Effector CD8-positive, alpha-beta T cell (primary cell): ENCODE measurements at places on chromosomes 2 and 18.

DNA sequence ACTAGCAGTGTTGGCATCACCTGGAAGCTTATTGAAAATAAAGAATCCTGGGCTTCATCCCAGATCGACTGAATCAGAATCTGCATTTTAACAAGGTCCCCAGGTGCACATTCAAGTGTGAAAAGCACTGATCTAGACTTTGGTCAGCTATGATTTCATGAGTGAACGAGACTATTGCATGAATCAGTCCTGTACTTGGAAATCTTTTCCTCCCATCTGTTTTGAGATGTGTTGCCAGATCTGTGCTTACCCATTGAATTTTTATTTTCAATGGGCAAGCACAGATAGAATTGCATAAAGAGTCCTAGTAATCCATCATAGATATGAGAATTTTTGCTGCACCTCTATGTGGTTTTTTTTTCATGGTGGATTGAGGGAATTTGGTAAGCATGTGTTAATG lies 64.0 kb downstream of the PMS1 start:
- no peak for DNase-seq

- no peak for DNase-seq
Measured at GRCh38 chr2:162890690-162891311, 52.2 kb upstream of the KCNH7 start.

GRCh38 chr2:12176623-12177454 lies 430.4 kb downstream of the LPIN1 start:
- DNase-seq = no peak

DNA sequence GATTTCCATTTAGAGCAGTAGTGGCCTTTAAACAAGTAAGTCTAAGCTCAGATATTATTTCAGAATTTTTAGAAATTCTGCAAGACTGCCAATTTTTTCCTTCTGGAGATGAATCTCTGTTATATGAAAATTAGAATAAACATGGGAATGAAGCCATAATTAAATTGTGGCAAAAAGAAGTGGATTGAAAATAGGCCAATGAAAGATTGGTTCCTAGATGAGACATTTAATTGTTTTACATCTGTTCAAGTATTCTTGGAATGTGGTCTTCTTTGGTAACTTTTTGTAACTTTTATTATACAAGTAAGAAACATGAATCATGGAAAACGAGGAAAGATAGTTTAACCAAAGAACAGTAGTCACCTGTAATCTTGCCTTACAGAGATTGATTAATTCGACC lies 10.3 kb downstream of the CAD start:
- DNase-seq = no peak

- DNase-seq = no peak
Measured at GRCh38 chr18:35247412-35248249, 6.8 kb downstream of the ZNF397 start.

DNA sequence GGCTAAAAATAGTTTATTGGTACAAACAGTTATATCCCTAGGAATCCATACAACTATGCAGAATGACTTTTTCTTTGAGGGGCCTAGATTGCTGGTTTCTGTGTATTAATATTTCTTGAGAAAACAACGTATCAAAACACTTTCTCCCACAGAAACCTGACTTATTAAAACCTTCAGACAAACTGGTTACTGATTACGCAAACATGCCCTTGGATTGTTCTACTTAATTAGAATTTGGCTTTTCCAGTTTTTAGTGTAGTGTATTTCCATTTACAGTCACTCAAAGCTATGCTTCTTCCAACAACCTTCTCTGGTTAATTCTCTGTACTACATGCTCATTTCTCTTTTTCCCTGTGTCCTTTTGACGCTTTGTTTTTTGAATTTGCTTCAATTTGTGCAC lies 20.0 kb downstream of the VAPA start:
- no peak for DNase-seq

DNA sequence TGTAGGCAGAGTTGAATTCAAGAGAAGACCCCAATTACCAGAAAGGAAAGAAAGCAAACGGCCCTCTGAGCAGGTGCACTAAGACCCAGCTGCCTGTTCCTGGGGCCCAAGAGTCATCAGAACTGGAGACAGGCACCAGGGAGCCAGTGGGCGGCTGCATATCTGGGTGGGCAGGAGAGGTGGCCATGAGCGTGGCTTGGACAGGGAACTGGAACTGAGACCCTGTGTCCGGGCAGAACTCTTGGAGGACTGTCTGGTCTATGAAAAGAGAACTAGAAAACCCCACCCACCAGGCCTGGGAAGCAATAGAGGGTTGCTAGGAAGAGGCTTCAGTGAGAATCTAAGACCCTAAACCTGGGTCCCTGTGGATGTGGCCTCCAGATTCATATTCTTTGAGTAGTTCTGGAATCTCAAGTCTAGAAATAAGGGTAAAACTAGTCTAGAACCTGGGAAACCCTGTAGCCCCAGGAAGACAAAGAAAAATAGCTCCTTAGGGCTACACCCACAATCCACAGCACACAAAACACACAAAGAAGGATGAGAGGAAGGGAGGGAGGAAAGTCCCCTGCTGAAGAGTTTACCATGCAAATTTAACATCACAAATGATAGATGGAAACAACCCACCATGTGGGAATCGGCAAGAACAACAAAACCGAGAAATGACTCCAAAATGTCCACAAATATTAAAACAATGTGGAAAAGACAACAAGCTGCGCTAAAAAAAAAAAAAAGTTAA lies 147.0 kb downstream of the HDAC4 start:
- DNase-seq = no peak

GRCh38 chr18:10681581-10682367 lies 155.9 kb downstream of the NAPG start:
- DNase-seq = no peak

DNA sequence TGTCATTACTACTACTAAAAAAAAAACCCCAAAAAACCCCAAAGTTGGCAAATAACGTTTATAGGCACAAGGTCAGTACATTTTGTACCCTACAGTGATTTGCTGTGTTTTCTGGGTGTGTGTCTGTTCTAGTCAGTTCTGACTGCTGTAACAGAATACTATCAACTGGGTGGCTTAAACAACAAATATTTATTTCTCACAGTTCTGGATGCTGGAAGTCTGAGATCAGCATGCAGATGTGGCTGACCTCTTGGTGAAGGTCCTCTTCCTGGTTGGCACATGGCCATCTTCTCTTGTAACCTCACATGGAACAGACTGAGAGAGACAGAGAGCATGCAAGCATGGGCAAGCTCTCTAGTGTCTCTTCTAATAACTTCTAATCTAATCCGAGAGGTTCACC lies 103.1 kb downstream of the CERS6 start:
- DNase-seq = no peak

- no peak for DNase-seq
Measured at GRCh38 chr2:192604295-192604694, 409.6 kb upstream of the TMEFF2 start.

- DNase-seq = peak; percentile 35
Measured at GRCh38 chr2:68726608-68727367, 7.8 kb upstream of the ARHGAP25 start.

GRCh38 chr18:907885-908757 lies 3.5 kb downstream of the ADCYAP1 start:
- no peak for DNase-seq

DNA sequence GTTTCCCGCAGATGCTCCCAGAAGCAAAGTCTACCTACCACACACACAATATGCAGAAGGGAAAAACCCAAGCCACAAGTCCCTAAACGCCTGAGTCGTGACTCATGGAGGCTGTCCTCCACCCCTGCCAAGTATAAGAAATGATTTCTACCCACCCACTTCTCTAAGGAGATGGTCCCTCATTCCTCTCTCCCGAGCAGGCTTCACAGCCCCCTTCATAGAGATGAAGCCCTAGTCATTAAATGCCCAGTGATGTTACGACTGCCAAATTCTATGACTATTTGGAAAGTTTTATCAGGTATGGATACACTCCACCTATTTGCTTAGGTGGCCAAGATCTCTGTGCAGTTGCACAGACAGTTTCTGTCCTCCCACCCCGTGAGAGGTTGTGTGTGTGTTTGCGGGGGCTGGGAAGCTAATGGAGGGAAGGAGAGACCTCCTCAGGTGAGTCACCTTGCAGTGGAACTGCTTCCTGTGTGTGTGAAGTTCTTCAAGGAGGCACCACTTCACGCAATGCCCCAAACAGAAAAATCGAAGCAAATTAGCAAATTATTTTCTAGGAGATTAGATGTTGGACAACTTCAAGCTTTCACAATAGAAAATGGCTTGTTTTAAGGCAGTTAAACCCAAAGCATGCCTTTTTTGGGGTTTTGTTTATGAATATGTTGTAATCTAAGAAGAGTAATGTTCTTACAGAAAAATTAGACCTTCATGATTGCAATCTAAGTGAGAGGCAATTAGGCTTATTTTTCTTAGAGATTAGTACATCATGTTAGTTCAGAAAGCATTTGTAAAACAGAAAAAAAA lies 175.2 kb downstream of the TGIF1 start:
- DNase-seq = no peak

- no peak for DNase-seq
Measured at GRCh38 chr2:9800975-9801726, 42.1 kb upstream of the TAF1B start.

- no peak for DNase-seq
Measured at GRCh38 chr18:64992654-64993053, 758.2 kb upstream of the CDH7 start.

- no peak for DNase-seq
Measured at GRCh38 chr2:216774180-216774579, 78.8 kb upstream of the IGFBP5 start.

- DNase-seq = no peak
Measured at GRCh38 chr2:96882906-96883305, 13.0 kb upstream of the SEMA4C start.

DNA sequence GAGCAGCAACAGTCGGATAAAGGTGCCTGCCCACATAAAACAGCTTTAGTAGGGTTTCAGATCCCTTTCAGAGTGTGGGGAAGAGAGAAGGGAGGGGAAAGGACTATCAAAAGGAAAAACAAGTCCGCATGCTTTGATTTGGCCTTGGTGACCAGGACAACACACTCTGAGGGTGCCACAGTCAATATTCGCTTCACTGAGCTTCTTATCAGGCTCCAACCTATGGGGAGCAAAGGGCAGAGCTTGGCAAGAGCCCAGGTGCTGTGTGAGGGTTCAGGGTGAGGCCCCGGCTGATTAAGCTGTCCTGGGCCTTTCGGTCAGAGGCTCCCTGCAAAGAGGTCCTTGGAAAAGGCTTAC lies 237.4 kb upstream of the SMAD2 start:
- DNase-seq = no peak

GRCh38 chr2:205494537-205495235 lies 187.6 kb upstream of the NRP2 start:
- DNase-seq = no peak

DNA sequence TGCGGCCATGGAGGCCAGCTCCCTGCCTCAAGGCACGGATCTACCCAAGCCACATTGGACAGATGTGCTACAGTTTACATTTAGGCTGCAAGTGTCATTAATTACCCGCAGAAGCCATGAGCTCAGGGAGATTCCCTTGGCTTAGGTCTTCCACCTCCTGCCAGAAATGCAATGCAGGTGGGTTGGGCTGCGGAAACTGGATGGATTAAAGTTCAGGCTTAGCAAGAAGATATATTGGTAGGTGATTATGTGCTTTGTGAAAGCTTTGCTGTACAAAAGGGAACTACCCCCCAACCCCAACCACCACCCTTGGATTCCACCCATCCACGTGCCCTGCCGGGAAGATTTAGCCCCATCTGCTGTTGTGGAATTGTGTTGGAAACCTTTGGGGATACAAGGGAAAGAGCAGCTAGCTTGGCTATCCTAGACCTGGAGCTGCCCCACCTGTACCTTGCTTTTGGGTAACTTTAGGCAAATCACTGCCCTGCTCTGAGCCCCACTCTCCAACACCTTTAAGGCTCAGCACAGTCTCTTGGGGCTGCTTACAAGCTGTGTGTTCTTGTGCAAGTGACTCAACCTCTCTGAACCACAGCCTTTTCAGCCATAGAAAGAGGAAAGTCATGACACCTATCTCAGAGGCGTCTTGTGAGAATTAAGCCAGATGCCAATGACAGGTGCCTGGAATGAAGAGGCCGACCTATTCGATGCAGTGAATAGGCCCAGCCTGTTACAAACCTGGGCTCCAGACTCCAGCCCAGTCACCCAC lies 141.6 kb upstream of the GLI2 start:
- no peak for DNase-seq

GRCh38 chr2:49924044-49924817 lies 769.9 kb upstream of the FSHR start:
- no peak for DNase-seq

DNA sequence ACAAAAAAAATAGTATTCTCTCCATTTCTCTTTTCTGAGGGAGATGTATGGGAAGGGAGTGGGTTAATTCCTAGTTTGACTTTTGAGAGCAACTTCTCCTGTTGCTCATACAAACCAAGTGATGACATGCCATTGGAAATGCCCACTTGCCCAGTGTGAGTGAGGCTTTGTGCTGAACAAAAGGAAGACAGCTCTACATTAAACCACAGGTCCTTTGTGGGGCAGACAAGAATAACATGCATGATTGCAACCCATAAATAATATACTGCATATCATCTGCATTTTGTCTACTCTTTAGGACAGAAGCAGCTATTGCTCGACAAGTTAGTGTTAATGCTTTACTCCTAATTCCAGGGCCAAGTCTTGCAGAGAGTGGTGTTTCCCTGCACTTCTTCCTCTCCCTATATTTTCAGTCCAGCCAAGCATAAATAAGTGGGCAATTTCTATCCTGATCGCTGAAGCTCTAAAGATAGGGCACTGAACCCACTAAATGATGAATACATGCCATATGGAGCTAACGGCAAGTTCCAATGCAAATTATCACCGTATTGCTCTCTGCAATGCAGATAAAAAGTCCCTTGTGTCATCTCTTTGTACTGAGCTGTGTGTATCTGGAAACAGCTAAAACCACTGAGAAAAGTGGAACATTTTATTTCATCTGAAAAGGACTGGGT lies 19.4 kb upstream of the EHBP1 start:
- no peak for DNase-seq

GRCh38 chr2:132782176-132782783 lies 112.3 kb upstream of the LYPD1 start:
- no peak for DNase-seq

DNA sequence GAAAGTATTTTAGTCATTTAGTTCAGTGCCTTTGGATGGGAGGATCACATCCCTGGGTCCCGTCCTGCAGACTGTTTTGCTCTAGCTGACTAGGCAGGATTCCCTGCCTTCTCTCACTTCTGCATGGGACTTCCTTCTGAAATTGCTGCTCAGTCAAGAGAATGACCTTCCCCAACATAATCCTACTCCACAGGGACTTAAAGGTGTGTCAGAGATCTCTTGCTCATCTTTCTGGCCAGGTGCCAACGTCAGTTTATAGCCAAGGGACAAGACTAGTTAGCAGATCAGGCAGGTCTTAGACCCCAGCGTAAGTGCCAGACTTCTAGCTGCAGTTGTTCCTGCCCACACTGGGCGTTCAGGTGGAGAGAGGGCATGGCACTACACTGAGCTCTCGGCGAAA lies 9.5 kb upstream of the IL1B start:
- DNase-seq = no peak

GRCh38 chr2:215466097-215466909 lies 30.4 kb upstream of the FN1 start:
- no peak for DNase-seq

- no peak for DNase-seq
Measured at GRCh38 chr2:67526283-67526682, 129.2 kb downstream of the ETAA1 start.
